ENCODE measurements at places on chromosomes 3 and 15.

DNA sequence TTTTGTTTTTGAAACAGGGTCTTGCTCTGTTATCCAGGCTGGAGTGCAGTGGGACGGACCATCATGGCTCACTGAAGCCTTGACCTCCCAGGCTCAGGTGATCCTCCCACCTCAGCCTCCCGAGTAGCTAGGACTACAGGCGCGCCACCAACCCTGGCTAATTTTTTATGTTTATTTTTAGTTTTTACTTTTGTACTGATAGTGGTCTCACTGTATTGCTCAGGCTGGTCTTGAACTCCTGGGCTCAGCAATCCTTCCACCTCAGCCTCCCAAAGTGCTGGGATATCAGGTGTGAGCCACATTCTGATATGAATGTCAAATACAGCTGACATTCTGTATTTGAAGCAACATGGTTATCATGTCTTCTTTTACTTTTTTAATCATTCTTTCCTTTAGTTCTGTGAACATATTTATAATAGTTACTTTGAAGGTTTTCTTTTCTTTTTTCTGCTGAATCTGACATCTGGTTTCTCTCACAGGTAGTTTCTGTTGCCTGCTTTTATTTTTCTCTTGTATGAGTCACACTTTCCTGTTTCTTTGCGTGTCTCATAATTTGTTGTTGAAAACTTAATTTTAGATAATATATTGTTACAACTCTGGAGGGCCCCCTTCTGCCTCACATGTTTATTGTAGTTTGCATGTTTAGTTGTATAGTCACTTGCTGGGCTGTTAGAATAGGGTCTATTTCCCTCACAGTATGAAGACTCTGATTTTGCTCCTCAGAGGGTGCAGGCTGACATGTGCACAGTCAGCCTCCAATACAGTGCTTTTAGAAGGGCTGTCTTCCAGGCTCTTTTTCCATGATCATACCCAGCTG is 8.4 kb upstream of the CNTN4 start:
- no peak for DNase-seq

DNA sequence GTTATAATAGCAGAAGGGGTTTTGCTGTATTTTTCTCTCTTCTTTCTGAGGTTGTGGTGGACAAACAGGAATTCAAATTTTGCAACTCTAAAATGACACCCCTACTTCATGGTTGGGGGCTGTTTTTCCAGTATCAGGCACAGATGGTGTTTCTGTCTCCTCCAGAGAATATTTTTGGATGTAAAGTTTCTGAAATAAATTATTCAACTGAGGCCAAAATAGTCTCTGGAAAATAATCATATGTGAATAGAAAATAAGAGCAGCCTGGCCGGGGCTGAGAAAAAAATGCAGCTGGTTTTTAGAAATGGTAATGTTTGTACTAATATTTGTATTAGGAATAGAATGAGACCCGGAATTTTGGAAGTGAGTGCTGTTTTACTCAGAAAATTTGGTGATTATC is 121.3 kb upstream of the ADAMTS9 start:
- DNase-seq, result no peak

- no peak for DNase-seq
These were observed 245.0 kb upstream of the RASGRP1 start for GRCh38 chr15:38809621-38810020.

- no peak for DNase-seq
These were observed 80.0 kb downstream of the COL6A5 start for GRCh38 chr3:130425484-130425883.

- DNase-seq, result no peak
These were observed 154.6 kb upstream of the TLE3 start for GRCh38 chr15:70252056-70252950.

- DNase-seq, result no peak
These were observed 21.3 kb downstream of the IGF1R start for GRCh38 chr15:98669638-98670037.

- no peak for DNase-seq
These were observed 329.1 kb downstream of the UNC13C start for GRCh38 chr15:54307252-54307902.

DNA sequence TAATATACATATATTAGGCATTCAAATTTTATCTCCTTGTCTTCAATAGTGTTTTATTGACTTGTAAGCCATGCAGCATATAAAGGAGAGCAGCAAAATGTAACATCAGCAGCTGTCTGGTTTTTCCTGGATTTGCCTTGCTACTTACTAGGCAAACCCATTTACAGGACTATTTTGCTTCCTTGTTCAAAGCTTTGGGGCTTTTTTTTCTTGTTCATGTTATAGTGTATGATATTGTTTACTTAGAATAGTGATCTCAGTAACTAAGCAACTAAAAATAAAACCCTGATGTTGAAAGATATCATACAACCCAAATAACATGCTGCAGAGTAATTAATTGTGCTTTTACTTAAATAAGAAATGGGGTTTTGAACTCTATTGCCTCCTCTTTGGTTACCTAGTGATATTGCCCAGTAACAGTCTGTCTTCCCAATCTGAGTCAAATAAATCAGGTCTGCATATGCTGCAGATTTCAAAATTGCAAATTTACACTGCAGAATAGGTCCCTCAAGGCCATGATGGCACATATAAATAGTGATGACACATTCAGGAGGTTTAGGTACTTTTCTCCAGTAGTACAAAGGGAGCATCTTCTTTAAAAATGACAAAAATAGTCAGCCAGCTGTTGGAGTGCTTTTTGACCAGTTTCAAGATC is 578.1 kb upstream of the NECTIN3 start:
- DNase-seq, result no peak

Measured in CD4-positive, alpha-beta T cell treated with Interferon alpha-2 for 1 hour (primary cell).